ENCODE measurements at places on chromosomes 3 and 15.

DNA sequence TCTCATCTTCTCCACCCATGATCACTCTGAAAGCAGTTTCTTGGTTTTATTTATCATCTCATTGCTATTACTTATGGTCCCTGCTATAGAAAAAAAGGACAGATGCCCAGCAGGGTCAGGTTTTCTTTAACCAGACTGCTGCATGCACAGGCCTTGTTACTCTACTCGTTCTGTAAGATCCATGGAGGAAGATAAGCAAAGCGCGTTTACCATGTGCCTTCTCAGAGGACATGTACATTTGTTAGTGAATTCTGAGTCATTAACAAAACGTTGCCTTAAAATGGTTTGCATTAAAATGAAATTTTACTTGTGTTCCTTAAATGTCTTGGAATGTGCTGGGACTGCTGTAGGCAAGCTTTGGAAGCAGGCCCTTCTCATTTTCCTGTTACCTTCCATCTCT, 657.3 kb upstream of the KCNMB2 start:
- no peak for DNase-seq
- H3K36me3 ChIP-seq: no peaks in the 10 kb centered on the region
- no peak overlapping the region for H3K4me3 ChIP-seq
- H3K27ac ChIP-seq: no peak overlapping the region

DNA sequence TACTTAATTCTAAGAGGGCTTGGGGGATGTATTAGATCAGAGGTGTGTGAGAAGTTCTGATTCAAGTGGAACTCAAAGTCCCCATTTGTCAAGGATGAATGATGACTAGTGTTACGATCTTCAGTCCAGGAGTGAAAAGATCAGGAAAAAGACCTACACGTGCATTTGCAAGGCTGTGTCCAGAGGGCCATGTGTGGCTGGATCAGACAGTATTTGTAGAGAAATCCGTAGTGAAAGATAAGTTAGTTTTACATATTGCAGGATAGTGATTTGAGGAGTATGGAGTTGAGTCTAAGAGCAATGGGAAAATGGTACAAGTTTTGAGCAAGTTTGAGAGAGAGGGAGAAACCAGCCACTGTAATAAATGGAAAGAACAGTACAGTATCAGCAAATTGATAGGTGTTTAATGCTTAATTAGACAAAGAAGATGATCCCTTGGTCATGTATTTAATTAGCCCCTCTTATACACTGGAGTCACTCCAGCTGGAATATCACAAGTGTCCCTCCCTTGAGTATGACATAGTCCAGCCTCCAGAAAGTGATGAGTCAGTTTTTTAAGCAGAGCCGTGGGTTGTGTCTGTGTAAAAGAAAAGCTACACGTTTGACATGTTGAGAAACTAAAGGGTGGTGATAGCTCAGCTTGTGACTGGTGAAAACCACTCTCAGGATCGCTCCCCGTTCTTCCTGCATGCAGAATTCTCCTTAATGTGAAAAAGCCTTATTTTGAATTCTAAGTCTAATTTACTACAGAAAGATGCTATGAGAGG, 348.8 kb downstream of the ROBO1 start:
- no peak overlapping the region for H3K27ac ChIP-seq
- DNase-seq: no peak
- no peaks in the 10 kb centered on the region for H3K27me3 ChIP-seq
- H3K4me3 ChIP-seq: no peak overlapping the region
- no peaks in the 10 kb centered on the region for H3K4me1 ChIP-seq
- H3K36me3 ChIP-seq: no peaks in the 10 kb centered on the region

GRCh38 chr3:54122324-54123002, at the start of gene CACNA2D3:
Gene CACNA2D3 (plus strand): TSS chr3:54122552.
- no peaks in the 10 kb centered on the region for H3K36me3 ChIP-seq
- H3K4me1 ChIP-seq: peaks cover 5% of the 10 kb centered on the region
- peak within 1 kb of the TSS; percentile 60 for H3K4me3 ChIP-seq
- H3K27me3 ChIP-seq: peaks cover 35% of the 10 kb centered on the region

- H3K4me3 ChIP-seq: no peak overlapping the region
- H3K36me3 ChIP-seq: no peaks in the 10 kb centered on the region
- no peak for DNase-seq
- H3K27ac ChIP-seq: no peak overlapping the region
These were observed 246.5 kb upstream of the PEX5L start for GRCh38 chr3:180283251-180283650.

DNA sequence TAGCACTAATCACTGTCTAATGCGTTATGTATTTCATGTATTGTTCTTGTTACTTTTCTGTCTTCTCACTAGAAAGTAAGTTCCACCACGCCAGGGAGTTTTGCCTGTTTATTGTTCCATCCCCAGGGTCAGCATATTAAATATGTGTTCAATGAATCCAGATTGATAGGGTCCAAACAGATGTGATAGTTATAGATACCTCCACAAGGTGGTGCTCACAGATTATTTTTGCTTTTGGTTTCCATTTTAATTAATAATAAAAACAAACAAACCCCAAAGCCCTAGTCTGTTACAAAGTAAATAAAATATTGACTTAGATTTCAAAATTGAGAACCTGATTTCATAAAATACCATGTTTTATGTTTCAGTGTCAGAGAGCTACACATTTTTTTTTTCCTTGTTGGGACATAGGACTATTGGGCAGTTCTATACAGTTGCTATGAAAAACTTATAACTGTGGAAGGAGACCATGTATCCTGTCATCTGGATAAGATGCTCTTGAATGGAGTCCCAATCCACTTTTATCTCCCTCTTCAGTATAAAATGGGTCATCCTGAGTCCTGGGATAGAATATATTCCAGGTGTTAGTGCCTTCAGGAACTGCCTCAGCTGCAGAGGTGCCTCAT, 12.4 kb downstream of the OTOL1 start:
- H3K4me1 ChIP-seq: no peaks in the 10 kb centered on the region
- DNase-seq: no peak
- H3K27ac ChIP-seq: no peak overlapping the region
- H3K27me3 ChIP-seq: no peaks in the 10 kb centered on the region
- H3K36me3 ChIP-seq: no peaks in the 10 kb centered on the region

DNA sequence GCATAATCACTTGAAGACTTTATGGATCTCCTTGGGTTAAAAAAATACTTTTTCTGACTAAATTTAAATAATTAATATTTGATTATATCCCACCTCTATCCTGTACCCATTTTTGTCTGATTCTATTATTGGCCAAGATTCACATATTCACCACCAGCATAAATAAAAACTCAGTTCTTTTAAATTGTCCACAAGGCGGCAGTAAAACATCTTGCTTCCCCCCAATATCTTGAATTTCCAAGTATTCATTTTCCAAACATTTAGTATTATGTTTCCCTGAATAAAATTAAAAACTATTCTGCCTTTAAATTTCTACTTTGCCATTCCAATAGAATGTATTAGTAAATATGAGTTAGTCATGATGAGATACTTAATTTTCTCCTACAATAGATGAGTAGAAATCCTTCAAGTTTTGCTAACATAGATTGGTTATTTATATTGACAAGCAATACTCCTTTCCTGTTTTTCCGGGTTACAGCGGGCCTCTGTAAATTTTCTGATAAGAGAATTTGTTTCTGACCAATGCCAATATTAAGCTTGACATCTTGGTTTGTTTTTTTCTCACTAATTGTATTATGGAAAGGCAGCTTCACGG, 218.7 kb upstream of the MDFIC2 start:
- H3K36me3 ChIP-seq: no peaks in the 10 kb centered on the region
- peaks cover 4% of the 10 kb centered on the region for H3K4me1 ChIP-seq
- H3K4me3 ChIP-seq: no peak overlapping the region
- no peak overlapping the region for H3K27ac ChIP-seq
- peaks cover 5% of the 10 kb centered on the region for H3K27me3 ChIP-seq

DNA sequence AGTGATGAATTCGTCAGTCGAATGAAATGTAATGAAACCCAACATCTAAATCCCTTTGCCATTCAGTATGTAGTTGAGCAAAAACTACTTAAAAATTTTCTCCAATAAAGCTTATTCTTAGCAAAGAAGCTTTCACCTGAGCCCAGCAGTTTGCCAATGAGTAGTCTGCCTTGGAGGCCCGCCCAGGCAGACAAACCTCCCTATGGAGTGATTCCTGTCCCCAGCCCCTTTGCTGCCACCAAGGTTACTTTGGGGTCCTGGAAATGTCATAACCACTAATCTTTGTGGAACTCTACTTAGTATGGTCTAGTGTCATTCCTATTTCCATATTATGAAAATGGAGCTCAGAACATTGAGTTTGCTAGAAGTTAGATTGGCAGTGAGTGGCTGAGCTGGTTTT, 12.1 kb downstream of the UBAP1L start:
- DNase-seq: no peak
- no peaks in the 10 kb centered on the region for H3K36me3 ChIP-seq
- H3K27me3 ChIP-seq: peaks cover 5% of the 10 kb centered on the region
- H3K4me3 ChIP-seq: no peak overlapping the region
- H3K27ac ChIP-seq: no peak overlapping the region

DNA sequence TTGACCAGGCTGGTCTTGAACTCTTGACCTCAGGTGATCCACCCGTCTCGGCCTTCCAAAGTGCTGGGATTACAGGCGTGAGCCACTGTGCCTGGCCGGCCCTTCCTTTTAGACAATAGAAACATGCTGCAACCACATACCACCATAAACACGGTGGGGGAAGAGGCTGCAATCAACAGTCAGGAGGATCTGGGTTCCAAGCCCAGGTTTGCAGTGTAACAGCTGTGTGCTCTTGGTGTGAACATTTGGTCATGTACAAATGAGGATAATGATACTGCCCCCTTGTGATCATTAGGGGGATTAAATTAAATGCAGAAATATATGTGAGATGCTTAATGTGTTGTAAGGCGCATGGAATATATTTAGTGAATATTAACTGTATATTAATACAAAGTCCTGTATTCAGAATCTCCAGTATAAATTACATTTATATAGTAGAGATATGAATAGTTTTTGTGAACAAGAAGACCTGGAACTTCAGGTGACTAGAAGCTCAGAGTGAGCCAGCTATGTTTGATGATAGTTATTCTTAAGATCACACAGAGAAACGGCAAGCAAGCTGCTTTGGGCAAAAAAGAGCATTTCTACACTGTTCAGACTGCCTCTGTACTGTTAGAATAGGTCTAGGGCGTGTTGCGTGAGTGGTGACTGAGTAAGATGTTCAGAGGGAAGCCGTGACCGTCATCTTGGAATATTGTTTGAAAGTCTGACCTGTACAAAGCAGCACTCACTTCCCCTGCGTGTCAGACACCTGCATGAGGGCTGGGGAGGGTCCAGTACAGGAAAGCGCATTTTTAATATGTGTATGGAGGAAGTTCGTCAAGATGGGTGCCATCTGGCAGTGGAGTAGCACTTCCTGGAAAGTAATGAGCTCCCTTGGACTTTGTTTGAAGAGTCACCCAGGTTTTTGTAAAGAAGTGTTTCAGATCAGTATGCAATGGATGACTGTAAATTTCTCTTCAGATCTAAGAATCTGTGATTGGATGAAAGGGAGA, 125.8 kb downstream of the PGPEP1L start:
- H3K4me3 ChIP-seq: no peak overlapping the region
- no peaks in the 10 kb centered on the region for H3K4me1 ChIP-seq
- no peak for DNase-seq
- H3K36me3 ChIP-seq: no peaks in the 10 kb centered on the region
- H3K27ac ChIP-seq: no peak overlapping the region

DNA sequence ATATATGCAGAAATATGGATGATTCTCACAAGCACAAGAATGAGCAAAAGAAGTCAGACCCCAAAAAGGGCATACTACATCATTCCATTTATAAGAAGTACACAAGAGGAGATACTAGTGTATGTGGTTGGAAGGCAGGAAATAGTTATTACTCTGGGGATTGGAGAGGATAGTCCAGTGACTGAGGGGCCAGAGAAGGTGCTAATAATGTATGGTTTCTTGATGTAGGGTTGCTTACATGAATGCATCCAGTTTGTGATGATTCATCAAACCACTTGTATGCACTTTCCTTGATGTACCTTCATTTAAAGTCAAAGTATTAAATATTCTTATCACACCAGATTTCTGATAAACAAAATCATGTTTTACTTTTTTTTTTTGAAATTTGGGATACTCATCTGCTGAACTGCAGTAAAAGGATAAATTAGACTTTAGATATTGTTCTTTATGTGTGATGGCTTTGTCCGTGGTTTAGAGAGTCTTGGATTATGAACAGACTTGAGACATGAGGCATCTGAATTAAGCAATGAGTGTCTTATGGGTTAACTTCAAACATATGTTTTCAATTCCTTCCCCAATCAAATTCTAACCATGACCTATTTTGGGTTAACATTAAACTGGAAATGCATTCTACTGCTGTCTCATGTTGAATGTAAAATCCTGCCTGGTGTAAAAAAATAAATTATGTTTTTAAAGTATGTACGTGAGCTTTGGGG, 171.2 kb downstream of the SEMA6D start:
- no peak for DNase-seq
- H3K4me3 ChIP-seq: no peak overlapping the region
- H3K36me3 ChIP-seq: no peaks in the 10 kb centered on the region
- no peak overlapping the region for H3K27ac ChIP-seq

DNA sequence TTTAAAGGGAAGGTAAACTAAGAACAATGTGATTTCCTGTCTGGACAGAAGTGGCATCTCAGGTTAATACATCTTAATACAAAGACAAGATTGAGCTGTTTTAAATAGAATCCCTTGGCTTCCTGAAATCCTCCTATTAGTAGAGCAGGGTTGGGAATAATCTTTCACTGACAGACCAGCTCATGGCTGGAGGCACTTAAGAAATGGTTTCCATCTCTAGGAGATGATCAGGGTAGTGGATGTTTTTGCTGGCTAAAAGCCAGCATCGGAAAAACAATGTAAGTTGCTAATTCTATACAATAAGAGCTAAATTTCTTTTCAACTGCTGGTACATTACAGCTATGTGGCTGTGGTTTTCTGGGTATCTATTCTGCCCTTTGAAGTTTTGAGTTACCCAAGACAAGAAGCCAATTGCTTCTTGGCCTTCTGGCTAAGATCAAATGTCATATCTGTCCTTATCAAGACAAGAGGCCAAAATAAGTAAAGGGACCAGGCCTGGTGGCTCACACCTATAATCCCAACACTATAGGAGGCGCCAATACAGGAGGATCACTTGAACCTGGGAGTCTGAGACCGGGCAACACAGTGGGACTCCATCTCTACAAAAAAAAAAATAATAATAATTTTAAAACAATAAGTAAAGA, 49.6 kb downstream of the SHQ1 start:
- no peak overlapping the region for H3K27ac ChIP-seq
- no peak overlapping the region for H3K4me3 ChIP-seq
- no peaks in the 10 kb centered on the region for H3K4me1 ChIP-seq
- no peak for DNase-seq

- peak within 1 kb of the TSS; percentile 65 for H3K4me3 ChIP-seq
- DNase-seq: peak; percentile 71
- H3K27ac ChIP-seq: no peak within 1 kb of the TSS
- no peaks in the 10 kb centered on the region for H3K4me1 ChIP-seq
- H3K27me3 ChIP-seq: peaks cover 9% of the 10 kb centered on the region
These were observed at the start of gene GMNC for GRCh38 chr3:190862209-190863118. Gene GMNC (minus strand): TSS chr3:190862694. CDS start chr3:190862615, 79 bp downstream.

- H3K36me3 ChIP-seq: no peaks in the 10 kb centered on the region
- H3K4me3 ChIP-seq: peak overlapping the region; percentile 84
- peaks cover 4% of the 10 kb centered on the region for H3K4me1 ChIP-seq
- peak overlapping the region; percentile 79 for H3K27ac ChIP-seq
- DNase-seq: no peak
These were observed 681 bp downstream of the PIK3CB start for GRCh38 chr3:138833899-138834595.
